ENCODE measurements at places on chromosomes 12 and 14.
A peak's percentile ranks its signal among the peaks of the same experiment; 100 is the strongest.

- DNase-seq: no peak
Measured at GRCh38 chr14:82009076-82009475, 475.4 kb upstream of the SEL1L start.

GRCh38 chr12:13390381-13390861 lies 193.9 kb downstream of the EMP1 start:
- peak; percentile 76 for DNase-seq

DNA sequence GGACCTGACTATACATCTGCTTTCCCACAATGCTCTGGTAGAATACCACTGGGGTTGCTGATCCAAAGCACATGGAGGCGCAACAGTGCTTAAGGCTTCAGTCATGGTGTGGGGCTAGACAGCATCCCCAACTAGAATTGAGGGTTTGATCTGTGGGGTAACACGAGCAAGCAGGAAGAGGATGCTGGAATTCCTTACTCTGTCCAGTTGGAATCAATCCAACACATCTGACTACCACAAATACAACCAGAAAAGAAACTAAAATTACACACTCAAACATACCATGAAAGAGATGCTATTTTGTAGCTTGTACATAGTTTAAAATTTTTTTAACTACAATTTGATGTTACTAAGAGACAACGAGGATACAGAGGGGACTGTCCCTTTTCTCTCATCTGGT lies 40.4 kb upstream of the GTF2A1 start:
- DNase-seq: no peak

DNA sequence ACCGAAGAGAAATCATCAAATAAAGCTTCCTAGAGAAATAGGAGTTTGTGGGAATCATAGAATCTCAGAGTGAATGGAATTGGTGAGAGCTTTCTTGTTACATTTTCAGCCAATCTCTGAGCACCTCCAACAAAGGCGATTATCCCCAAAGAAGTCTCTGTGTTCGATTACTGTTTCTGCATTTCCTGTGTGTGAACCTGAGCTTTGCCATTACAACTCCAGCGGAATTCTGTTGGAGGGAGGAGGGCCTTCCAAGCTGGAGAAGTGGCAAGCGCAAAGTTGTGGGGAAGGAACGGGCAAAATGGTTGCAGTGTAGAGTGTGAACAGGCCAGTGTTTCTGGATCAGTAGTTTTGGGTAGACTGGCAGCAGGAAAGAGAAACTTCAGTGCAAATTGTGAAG lies 23.1 kb downstream of the TMEM117 start:
- no peak for DNase-seq
